ENCODE measurements at places on chromosomes 6 and 20.

GRCh38 chr6:11804701-11805100 lies 26.1 kb upstream of the ADTRP start:
- no peak for DNase-seq

- DNase-seq, result no peak
These were observed 117.7 kb upstream of the PLCB4 start for GRCh38 chr20:8951164-8951563.

GRCh38 chr6:80469977-80470376 lies 363.5 kb downstream of the BCKDHB start:
- no peak for DNase-seq

DNA sequence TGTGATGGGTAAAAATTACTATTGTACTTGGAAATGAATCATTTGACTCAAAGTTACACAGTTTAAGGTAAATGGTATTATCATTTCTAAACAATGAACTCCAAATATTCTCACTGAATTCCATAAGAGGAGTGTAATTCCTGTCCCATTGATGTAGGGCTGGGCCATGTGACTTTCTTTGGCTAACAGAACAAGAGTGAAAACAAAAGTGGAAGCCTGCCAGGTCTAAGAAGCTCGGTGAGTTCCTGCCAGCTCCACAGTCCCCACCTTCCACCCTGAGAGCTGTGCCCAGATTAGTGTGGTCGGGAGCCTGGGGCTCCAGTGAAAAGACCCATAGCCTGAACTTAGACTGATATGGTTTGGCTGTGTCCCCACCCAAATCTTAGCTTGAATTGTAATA lies 24.6 kb downstream of the TBXT start:
- no peak for DNase-seq

DNA sequence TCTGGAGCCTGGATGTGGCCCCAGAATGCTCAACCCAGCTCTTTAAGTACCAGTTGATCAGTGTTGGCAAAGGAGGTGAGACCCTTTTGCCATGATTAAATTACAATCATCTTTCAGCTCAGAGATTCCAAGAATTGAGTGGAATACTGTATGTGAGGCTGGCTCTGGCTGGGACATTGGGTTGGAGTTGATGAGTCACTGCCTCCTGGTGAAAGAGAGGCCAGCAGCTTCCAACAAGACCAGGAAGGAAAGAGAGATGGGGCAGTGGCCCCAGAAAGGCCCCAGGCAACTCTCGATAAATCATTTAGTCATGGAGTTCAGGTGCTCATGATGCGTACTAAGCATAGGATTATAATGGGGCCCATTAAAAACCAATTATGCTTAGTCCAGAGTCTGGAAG lies 2.1 kb downstream of the TGM6 start:
- DNase-seq, result no peak

DNA sequence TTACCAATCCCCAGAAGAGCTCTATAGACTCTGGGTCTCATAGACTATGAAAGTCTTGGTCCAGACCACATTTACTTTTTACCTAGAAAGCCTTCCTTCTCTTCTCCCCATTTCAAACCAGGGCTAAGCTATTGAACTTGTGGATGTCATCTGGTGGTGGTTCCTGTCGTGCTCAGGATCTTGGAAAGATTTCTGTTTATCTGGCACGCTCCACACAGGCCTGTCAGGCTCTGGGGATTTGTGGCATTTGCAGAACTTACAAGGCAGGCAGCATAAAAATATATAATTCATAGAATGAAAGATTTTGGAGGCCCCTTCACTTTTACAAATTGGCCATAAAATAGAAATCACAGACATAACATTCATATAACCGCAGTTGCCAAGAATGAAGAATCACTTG lies 188.1 kb downstream of the UST start:
- no peak for DNase-seq

DNA sequence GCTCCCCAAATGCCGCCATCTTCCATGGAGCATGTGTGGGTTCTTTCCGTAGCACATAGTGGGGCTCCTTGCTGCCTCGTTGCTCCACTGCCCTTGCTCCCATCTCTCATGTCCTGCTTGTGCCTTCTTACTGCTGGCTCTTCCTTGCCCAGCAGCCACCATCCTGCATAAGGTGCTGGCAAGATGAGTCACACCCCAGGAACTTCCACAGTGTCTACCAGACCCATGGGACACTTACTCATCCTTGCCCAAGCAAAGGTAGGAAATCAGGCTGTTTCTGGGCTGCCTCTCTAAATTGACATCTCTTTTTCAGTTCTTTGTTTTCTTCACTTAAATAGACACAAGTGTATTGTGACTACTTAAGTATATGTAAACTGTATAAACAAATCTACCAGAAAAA lies 39.4 kb upstream of the RGS17 start:
- no peak for DNase-seq

DNA sequence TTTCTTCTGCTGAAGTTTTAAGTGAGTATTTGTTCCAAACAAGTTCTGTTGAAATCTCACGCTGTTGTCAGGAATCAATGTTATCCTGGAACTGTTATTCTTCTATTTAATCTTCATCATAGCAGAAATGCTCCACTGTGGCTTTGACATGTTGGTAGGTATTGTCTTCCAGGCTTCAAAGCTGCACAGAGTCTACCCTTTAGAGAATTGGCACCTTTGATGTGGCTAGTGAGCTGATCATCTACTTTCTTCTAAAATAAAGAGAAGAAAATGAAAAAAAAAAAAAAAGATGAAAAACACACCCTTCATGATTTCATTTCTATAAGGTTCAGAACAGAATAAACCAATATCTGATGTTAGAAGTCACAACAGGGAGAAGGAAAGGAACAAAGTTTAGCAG lies 5.8 kb upstream of the ZSCAN23 start:
- no peak for DNase-seq

DNA sequence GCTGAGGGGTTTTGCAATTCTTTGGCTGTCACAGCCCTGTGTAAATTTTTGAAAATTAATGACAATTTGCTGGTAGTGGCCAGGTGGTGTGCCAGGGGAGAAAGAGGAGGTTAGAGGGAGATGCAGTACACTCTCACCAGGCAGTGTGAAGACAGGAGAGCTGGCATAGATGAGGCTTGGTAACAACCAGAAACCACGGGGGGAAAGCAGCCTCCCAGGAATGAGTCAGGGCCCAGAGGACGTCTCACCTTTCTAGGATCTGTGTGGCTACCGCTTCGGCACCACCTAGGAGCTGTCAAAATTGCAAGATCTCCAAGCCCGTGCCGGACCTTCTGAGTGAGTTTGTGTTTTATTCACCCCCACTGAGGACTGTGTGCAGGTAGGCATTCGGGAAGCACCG lies 171.4 kb downstream of the PACRG start:
- no peak for DNase-seq

DNA sequence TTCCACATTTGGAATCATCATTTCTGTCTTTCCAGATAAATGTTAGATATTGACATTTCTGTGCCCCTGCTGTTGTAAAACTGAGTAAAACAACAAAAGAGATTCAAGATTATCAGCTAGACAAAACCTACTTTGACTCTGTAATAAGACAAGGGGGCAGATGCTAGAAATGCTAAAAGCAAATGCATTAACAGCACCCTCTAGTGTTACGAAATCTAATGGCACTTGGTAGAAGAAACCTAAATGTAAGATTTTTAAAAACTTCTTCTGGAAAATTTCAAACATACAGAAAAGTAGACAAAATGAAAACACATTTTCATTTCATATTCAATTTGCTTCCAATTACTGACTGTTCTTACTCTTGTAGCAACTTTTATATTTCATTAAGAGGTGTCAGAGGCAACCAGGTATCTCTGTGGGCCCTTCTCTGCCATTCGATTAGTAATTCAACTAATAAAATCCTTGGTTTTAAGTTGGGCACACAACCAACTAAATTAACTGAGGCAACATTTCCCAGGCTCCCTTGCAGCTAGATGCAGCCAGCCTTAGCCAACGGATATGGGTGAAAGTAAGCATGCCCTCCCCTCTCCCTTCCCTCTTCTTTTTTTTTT lies 45.0 kb downstream of the SLC23A2 start:
- peak; percentile 39 for DNase-seq

- DNase-seq, result no peak
These were observed 16.2 kb downstream of the PM20D2 start for GRCh38 chr6:89162047-89162371.

DNA sequence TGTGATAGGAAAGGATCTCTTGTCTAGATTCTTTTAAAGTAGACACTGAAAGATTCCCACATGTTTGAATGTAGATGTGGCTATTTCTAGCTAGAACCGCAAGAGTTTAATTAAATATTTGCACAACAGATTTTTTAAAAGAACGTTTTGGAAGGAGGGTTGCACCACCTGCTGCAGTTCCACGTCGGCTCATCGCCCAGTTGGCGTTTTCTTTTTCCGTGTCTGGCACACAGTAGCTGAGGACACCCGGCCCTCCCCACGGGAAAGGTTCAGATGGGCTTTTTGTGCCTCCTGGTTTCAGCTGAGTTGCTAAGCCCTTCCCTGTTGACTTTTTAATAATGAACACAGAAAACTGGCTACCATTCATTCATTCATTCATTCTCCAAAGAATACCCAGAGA lies 41.8 kb upstream of the DOK5 start:
- no peak for DNase-seq

DNA sequence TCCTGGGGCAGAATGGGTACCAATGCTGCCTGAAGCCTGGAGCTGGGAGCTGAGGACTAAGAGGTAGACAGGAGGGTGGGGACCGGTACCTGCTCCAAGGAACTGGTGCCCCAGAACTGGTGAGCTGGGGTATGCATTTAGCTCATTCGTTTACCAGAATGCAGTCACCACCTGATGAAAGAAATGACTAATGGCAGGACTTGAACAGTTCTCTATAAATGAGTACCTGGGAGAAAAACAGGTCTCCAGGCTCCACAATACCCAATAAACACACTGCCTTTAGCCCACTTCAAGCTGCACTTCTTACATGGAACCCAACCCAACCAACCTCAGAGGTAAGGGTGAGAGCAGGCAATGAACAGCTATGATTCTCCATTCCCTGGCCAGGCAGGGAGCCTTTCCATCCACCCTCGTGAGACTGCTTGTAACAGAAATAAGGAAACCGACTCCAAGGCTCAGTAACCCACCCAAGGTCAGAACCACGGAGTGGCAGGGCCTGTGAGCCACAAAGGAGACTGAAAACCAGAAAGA lies 15.4 kb downstream of the FKBP1A start:
- DNase-seq, result no peak

DNA sequence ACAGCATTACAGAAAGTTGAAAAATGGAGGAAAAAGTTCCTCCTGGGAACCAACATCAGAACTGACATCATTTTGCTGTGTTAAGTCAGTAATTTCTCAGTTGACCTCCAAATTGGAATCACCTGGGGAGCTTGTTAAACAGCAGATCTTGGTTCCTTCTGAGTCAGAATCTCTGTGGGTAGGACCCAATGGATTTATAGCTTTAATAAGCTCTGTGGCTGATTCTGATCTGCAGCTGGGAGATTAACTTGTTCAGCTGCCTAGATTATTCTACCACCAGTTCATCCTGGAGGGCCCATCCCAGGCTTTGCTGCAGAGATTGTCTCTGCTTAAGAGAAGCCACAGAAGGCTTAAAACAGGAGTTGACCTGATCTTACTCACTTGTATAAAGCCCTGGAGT lies 90.7 kb upstream of the POPDC3 start:
- no peak for DNase-seq

- DNase-seq, result no peak
These were observed 198.0 kb upstream of the FBXL4 start for GRCh38 chr6:99145738-99146137.

GRCh38 chr6:20840675-20841074 lies 306.4 kb downstream of the CDKAL1 start:
- DNase-seq, result no peak

- no peak for DNase-seq
These were observed 181.1 kb upstream of the SUPT3H start for GRCh38 chr6:45558858-45559257.

- no peak for DNase-seq
These were observed 32.3 kb downstream of the IRF4 start for GRCh38 chr6:423799-424345.

DNA sequence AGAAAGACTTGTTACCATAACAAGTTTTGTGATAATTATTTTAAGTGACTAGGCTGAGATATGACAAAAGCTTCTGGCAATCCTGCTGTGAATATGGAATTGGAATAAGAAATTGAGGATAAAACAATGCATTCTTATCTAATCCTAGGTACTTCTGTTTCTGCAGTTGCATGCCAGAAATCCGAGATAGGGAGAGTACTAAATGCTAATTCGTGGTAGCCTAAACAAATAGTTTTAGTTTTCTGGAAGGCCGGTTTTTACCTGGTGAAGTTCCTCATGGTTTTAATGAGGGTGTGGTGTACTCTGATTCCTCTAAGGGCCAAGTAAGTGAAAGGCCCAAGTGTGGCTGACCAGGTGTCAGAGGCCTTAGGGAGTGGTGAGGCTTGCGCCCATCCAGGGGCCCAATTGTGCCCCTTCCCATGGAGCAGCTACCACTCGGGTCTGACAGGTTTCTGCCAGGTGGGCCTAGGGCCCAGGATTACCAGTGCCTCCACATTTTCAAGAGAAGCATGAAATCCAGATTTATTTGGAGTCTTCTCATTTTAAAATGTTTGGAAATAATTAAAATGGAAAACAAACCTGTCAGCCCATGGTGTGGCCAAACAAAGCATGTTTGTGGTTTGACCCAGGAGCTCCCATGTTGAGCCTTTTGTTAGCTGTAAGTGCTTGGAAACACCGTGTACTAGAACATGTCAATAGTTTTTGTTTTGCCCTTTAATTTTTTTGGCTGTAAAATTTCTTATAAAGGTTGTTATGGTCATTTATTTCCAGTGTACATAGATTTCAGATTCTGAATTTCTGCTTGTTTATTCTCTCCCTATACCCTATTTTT lies 6.6 kb downstream of the PLCB4 start:
- no peak for DNase-seq

DNA sequence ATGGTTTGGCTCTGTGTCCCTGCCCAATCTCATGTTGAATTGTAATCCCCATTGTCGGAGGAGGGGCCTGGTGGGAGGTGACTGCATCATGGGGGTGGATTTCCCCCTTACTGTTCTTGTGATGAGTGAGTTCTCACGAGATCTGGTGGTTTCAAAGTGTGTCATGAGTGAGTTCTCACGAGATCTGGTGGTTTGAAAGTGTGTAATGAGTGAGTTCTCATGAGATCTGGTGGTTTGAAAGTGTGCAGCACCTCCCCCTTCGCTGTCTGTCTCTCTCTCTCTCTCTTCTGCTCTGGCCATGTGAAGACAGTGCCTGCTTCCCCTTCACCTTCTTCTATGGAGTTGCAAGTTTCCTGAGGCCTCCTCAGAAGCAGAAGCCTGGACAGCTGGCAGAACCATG lies 87.6 kb downstream of the MYLK4 start:
- no peak for DNase-seq

- no peak for DNase-seq
These were observed 74.5 kb downstream of the GFOD1 start for GRCh38 chr6:13412639-13413465.

DNA sequence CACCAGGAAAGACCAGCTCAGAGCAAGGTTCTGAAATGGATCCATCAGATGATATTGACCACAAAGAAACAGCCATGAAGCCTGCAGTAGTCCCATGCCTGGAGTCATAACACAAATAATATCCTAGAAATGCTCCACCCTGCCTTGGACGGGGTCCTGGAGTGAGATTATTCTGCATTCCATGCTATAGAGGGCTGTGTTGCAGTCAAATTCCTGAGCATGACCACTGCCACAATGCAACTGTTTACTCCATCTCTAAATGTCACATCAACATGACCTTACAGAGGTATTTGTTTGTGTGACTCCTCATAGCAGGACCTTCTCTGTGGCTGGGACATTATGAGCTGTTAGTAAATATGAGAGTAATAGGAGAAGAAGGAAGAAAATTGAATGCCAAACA lies 257.5 kb upstream of the TCF21 start:
- no peak for DNase-seq

GRCh38 chr6:26205625-26206574 lies 118.7 kb downstream of the HFE start:
- peak; percentile 22 for DNase-seq

GRCh38 chr20:49285233-49285668 lies 7.4 kb upstream of the ZNFX1 start:
- no peak for DNase-seq

All from COR-L47 (cell line).